ENCODE measurements at places on chromosomes 12 and 14.
A peak's percentile ranks its signal among the peaks of the same experiment; 100 is the strongest.

GRCh38 chr14:96889091-96889490 is 91.9 kb downstream of the VRK1 start:
- DNase-seq, result no peak

DNA sequence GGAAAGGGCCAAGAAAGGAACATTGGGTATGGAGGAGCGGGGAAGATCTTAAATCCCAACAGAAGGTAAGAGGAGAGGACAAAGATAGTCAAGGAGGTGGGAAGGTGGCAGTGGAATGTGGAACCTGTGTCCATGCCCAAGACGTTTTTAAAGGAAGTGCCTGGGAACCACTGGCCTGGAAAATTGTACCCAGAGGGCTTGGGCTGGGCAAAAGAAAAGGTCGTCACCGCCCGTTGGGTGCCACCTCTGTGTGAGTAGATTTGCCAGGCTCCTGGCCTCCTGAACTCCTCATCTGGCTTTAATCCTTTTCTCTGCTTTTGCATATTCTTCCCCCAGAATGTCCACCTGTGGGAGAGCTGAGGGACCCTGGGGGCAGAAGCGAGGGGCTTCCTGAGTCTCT is 32.6 kb downstream of the JDP2 start:
- DNase-seq, result no peak

DNA sequence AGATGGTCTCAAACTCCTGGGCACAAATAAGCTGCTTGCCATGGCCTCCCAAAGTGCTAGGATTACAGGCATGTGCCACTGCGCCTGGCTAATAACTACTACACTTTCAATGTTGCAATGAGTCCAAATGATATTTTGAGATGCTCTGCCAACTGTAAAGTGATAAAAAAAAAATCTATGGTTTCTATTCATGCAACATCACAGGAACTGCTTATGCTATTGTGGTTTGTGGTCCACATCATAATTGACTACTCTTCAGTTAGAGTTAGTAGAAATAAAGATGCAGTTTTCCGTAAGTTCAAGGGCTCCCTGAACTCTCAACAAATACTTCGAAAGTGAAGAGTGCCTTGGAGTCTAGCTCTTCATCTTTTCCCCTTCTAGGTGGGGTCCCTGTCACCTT is 239.4 kb downstream of the C12orf75 start:
- DNase-seq, result no peak

DNA sequence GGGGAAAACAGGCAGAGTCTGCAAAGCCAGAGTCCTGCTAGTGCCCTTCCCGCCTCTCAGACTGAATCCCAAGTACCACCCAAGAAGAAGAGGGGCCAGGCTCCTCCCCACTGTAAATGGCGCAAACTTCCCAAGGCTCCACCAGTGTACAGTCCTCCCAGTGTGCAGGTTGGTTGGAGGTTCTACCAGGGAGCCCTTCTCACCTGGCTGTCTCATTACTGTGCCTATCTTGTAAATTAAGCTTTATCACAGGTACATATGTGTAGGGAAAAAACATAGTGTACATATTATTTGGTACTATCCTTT is 189.7 kb downstream of the FSCB start:
- DNase-seq, result no peak

- DNase-seq, result no peak
These were observed 206.2 kb upstream of the RGS6 start for GRCh38 chr14:71725922-71726579.

DNA sequence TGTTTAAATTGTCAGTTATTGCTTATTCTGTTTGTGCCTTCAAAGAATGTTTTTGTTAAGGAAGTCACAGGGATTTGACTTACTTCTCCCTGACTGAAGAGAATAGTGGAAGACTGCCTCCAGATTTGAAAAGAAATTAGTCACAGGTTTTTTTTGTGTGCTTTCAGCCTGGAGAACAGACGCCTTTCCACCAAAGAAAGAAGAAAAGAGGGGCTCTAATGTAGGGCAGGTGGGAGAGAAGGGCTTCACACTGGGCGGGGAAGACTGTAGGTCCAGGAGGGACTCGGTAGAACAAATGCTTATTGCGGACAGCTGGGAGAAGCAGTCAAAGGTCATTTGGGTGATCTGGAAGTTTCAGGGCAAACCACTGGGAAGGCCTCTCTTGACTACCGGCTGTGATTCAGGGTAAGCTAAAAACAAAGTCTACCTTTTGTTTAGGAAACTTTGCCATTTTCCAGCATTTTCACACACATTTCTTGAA is 76.8 kb downstream of the SAMD4A start:
- no peak for DNase-seq

DNA sequence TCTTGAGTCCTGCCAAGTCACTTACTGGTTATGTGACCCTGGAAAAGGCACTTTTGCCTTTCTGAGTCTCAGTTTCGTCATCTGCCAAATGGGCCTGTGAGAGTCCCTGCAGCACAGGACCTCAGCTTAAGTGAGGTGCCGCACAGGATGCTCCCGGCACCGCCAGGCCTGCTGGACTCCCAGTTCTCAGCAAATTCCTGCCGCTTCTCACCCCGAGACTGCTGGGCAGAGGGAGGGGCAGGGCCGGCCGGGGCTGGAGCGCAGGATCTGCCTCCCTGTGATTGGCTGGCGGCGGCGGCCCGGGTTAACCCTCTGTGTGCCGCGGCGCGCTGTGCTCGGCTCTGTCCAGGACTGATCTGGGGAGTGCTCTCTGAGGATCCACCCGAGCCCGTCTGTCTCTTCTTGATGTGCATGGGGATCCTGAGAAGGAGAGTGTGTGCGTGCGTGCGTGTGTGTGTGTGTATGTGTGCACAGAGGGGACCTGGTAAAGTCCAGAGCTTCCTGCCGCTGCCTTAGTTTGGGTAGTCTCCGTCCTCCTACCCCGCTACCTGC is 8.6 kb downstream of the SETD1B start:
- no peak for DNase-seq

DNA sequence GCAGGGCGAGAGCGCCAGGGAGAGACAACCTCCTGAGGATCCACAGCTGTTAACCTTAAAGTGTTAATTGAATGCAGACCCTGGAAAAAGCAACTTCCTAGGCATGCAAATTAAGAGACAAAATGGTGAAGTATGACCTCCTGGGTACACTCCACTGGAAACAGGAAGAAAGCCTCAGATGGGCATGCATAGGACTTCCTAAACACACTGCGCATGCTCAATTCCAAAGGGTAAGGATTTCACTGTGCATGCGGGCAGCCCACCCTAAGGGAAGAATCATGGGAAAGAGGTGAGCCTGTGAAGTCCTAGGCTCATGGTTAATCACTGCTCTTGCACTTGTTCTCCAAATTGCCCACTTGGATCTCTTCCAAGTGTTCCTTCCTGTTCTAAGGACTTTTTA is 80.5 kb upstream of the CAPRIN2 start:
- no peak for DNase-seq

- no peak for DNase-seq
These were observed 27.1 kb downstream of the DIO3 start for GRCh38 chr14:101588286-101588975.

- DNase-seq, result no peak
These were observed 50.2 kb upstream of the NCOR2 start for GRCh38 chr12:124617615-124618014.

DNA sequence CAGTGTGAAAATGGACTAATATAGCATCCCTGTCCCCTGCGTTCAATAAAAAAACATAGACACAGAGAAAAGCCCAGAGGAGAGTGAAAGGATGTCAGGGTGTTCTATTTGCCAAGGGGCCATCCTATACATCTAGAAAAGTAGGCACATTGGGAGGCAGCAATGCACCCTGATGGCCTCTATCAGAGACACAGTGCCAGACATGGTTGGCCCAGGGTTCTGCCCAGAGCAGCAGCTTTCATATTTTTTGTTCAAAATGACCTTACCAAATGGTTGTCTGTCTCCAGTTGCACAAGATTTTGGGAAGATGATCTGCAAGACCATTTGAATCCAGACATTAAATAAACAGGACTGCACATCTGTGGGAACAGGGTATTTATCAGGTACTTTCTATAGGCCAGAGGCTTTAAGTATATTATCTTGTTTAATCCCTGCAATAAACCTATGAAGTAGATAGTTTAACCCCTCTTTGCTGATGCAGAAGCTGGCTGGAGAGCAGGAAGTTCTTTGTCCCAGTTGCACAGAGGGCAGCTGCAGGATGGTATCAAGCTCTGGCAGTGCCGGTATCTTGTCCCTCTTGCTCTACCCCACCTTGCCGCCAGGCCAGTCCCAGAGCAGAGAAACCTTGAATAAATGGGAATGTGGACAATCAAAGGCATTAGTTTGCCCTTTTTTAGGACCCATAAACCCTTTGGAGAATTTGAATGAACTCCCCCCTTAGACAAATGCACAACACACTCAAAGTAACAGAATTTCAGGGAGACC is 171.8 kb upstream of the PWP1 start:
- DNase-seq, result no peak

DNA sequence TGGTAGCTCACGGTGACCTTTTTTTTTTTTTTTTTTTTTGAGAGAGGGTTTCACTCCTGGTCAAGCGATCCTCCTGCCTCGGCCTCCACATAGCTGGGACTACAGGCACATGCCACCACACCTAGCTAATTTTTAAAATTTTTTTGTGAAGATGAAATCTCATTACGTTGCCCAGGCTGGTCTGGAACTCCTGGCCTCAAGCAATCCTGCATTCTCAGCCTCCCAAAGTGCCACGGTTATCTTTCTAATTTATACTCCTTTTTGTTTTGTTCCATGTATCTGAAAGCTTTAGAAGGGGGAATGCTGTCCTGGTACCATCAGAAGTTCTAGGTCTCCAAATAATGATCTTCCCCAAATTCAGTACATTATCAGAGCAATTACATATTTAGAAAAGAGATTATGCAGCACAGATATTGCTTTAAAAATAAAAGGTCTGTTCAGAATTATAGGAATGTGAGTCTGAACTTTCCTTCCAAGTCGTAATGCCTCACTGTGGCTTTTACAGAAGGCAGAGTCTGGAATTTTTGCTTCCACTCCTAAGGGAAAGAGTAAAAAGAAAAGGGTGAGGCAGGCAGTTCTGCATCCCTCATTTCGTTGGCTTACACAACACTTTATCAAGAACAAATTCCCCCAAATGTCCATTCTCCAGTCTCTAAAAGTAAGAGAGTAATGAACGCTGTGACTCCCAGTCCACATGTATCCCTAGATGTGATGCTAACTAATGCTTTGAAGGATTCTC is 73.0 kb downstream of the GCH1 start:
- DNase-seq, result no peak

GRCh38 chr14:105925615-105926372 is 399.4 kb downstream of the TMEM121 start:
- DNase-seq, result no peak

GRCh38 chr14:35814371-35815005 is 5.4 kb upstream of the RALGAPA1 start:
- DNase-seq, result peak; percentile 86

GRCh38 chr12:337039-337438 is 52.1 kb downstream of the KDM5A start:
- no peak for DNase-seq

GRCh38 chr14:24390701-24391468 is 7.9 kb upstream of the NYNRIN start:
- no peak for DNase-seq

DNA sequence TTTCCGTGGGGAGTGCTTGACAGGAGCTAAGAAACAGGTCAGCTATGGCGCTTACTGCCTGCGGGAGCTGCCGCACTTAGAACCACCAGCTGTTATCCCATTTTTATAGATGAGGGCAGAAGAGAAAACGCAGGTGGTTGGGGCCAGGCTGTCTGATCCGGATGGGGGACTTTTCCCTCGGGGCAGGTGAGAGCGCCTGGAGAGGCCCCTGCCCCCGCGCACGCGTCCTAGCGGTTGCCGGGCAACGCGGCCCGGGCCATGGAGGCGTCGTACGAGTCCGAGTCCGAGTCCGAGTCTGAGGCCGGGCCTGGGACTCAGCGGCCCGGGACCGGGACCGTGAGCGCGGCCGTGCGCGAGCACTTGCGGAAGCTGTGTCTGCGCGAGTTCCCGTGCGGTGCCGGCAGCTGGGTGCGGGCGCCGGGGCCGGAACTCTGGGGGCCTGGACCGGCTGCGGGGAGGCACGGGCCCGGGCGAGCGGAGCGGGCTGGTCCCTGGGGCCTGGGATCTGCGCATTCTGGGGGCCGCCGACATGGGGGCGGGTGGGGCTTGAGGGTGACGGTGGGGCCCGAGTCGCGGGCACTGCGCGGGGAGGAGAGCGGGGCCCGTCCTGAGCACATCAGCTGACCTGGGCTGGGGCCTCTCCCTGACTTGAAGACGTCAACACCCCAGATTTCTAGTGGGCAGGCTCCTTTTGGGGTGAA is at the start of gene LRRC43:
LRRC43 (plus strand) TSS at position 237 of the 701 bp plus-strand sequence; CDS start at position 259, 22 bp downstream.
- DNase-seq, result no peak

DNA sequence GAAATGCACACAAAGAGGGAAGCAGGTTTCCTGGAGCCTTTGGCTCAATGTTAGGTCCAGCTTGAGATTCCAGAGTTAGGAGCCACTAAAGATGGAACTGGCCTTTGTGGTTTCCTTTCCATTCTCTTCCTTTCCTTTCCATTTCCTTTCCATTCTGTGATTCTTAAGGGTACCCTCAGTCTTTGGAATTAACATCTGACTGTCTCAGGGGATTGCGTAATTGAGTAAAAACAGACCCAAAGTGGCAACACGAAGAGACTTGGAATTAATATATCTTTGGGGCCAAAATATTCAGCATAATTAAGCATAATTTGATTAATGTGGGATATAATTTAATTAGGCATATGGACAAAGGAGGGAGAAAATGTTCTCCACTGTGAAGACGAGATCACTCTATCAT is 205.6 kb downstream of the CRADD start:
- no peak for DNase-seq

DNA sequence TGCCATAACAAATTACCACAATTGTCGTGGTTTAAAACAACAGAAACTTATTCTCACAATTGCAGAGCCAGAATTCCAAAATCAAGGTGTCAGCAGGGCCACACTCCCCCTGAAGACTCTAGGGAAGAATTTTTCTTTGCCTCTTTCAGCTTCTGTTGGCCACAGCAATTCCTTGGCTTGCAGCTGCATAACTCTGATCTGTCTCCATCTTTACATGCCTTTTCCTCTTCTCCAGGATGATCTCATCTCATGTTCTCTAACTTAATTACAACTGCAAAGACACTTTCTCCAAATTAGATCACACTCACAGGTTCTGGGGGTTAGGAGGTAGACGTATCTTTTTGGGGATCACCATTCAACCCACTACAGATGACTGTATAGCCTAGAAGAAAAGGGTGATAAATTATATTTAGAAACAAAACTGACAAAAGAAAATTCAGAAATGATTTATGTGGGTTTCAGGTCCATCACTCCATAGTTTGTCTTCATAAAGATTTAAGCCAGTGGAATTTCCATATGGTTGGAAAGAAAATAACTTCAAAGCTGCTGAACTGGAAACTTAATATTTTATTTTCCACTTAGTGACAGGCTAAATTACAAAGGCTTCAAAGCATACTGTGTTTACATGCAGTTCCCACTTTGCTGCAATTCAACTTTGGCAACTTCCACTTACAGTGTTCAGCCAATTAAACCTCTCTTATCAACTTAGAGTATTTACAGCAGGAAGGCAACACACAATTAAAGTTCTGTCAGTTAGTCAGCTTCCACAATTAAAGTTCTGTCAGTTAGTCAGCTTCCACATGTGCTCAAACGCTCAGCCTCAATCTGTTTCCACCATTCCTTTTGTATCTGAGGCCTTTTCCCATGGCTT is 213.3 kb downstream of the EPS8 start:
- DNase-seq, result no peak

GRCh38 chr12:4862809-4863208 is 46.9 kb upstream of the KCNA1 start:
- DNase-seq, result no peak

- DNase-seq, result no peak
These were observed 17.9 kb downstream of the WASHC3 start for GRCh38 chr12:102043928-102044327.

- no peak for DNase-seq
These were observed 40.4 kb downstream of the TSPAN9 start for GRCh38 chr12:3117591-3118015.

All from stimulated activated CD4-positive, alpha-beta T cell treated with anti-CD3 and anti-CD28 coated beads, Interleukin-1b, Interleukin-23, amount 100 ng/mL, for 4 hours (primary cell).